Stimulated activated CD8-positive, alpha-beta memory T cell treated with anti-CD3 and anti-CD28 coated beads, Interleukin-15, amount 100 ng/mL, for 1 hour (primary cell): ENCODE measurements at places on chromosomes 11 and 22.

DNA sequence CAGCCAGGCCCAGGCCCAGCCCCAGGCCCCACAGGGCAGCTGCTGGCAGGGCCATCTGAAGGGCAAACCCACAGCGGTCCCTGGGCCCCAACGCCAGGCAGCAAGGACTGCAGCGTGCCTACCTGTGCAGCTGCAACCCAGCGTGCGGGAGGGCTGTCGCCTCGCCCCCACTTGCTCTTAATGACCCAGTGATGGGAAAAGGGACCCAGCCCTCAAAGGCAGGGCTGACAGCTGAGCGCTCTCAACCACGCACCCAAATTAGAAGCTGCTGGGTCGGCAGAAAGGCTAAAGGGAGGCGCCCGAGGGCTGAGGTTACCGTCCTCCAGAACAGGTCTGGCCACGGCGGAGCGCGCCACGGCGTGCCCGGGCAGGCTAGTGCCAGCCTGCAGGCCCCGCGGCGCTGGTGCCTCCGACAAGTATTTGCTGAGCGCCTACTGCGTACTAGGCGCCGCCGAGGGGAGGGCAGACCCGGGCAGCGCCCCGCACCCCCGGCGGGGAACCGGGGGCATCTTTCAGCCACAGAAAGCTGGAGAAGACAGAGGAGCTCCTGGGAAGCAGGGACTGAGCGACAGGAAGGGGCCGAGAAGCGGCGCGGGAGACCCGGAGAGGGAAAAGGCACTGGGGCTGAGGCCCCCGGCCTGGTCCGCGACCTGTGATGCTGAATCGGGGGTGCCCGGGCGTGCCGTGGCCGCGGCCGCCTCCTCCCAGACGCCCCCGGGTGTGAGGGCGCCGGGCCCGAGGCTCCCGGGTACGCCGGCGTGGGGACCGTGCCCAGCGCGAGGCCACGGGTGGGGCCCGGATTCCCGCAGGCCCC, 773 bp downstream of the HRAS start:
- no peak for DNase-seq

DNA sequence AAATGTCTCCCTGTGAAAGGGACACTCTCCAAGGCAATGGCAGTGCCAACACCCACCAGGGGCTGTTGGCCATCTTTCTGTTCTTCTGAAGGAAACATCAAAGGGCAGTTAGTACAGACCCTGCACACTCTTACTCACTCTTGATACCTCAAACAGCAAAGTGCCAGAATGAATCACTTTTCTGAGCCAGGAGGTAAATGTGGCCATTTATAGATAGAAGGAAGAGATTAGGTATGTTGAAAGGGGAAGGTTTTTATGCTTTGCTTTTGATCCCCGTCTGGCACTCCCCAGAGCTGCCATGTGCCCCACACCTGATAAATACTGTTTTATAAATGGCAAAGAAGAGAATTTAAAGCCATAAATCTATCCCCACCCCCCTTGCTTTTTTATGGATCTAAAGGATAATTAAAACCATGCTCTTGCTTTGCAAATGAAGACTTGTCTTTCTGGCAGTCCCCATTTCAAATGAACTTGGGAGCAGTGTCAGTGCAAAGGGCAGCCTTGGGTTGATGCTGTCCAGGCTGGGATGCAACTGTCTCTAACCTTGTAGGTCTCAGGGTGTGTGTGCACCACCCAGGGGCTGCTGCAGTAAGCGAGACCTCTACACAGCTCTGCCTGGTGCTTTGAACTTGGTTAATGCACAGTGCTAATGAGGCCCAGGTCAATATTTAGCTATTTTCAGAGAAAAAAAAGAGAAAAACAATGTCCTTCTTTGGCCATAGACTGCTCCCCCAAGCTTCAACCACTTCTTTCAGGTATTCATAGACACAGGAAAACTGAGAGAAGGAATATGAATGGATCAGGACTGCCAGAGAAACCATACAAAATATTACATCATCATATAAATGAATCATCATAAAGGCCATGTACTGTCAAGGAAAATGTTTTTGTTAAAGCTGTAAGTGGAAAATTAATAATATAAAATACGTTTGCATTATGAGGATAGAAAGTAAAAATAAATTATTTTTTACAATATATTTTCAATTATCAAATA, 207.5 kb downstream of the ETS1 start:
- peak; percentile 6 for DNase-seq

DNA sequence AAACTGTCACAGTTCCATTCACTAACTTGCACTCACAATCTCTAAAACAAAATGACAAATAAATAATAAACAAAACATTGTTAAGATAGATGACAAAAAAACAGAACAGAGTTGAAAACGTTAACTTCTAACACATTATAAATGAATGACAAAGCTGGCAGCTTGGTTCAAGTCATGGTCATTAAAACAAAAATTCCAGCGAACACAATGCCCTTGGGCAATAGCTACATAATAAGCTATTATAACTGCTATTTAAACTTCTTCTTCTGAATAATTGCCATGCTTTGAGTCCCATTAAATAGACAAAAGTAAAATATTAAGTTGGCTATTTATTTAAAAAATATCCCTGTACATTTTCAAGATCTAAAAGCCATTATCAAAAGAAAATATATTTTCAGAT, 54.7 kb downstream of the PICALM start:
- no peak for DNase-seq

DNA sequence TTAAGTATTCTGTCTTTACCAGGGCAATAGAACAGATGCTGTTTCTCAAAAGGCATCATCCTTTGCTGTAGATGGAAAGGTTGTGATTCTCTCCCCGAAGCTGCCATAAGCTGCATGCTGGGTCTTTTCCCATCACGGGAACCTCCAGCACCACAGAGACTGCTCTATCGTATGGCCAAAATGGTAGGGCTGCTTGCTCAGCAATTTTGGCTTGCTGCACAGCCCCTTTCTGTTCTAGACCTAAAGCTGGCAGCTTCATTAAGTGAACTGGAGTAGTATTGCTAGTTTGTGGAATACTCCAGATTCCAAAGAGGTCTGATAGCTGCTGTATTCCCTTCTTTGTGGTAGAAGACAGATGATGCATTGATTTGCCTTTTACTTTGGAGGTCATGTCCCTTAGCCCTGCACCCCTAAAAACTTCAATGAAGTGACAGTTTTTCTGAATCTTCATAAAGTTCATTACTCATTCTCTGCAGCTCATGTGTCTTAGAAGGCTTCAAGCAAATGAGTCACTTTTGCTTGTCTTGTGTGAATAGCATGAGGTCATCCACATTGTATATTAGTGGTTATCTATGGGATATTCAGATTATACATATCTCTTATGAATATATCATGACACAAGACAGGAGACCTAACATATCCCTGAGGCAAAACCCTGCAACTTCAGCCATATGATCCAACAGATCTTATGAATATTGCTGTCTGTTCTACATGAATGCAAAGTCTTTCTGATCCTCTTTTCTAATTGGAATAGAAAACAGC, 245.3 kb downstream of the FAM76B start:
- no peak for DNase-seq

- no peak for DNase-seq
Observed at GRCh38 chr11:9651481-9651880, 12.4 kb upstream of the SWAP70 start.

DNA sequence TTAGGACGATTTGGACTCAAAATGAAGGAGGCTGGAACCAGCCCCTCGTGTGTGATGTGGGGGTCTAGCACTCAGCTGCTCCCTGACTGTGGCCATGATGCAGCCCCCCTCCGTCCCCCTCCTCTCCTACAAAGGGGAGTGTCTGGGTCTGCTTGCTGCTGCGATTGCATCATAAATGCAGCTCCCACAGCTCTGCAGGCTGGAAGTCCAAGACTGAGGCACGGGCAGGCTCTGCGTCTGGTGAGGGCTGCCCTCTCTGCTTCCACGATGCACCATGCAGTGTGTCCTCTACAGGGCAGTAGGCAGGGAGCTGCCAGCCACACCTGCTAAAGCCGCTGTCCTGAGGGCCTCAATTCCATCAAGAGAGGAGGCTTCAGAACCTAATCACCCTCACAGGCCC, 432.1 kb downstream of the BRD1 start:
- DNase-seq, result no peak

DNA sequence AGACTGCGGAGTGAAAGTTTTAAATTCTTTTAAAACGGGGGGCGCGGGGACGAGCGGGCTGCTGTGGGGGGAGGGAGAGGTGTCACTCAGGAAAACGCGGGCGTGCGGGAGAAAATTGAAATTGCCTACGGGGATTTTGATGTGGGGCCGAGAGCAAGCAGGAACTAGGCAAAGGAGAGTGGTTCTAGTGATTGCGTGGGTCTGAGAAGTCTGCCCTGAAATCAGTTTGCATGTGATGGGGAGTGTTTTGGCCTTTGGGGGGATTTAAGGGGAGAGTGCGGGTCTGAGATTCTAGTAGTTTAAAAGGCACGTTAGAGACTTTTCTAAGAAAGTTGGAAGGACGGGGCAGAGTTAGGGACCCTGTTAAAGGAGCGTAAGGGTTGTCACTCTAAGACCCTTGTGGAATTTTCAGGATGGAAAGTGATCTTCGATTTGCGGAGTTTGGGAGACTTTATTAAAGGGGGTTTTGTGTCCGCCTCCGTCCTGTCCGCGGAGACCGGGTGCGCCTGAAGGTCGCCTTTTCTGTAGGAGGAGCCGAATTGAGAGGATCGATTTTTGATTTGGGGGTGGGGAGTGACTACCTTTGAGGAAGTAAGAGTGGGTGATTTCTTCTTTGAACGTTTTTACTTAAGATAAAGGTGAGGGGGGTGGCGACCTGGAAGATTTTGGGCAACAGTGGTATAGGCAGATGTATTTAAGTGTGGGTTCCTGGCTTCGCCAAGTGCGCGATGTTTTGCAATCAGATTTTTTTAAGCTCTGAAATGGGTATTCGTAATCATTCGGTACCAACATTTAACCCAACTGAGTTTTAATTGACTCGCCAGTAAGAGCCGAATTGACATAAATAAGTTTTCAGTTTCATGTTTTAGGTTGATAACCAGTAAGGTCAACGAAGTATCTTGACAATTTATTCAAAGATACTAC, 1.1 kb downstream of the EED start:
- no peak for DNase-seq

- DNase-seq, result no peak
Observed at GRCh38 chr11:112811783-112812182, 149.4 kb upstream of the NCAM1 start.

- DNase-seq, result no peak
Observed at GRCh38 chr11:114738954-114739353, 60.6 kb downstream of the NXPE2 start.

- no peak for DNase-seq
Observed at GRCh38 chr22:45891471-45891995, 85.4 kb downstream of the WNT7B start.

DNA sequence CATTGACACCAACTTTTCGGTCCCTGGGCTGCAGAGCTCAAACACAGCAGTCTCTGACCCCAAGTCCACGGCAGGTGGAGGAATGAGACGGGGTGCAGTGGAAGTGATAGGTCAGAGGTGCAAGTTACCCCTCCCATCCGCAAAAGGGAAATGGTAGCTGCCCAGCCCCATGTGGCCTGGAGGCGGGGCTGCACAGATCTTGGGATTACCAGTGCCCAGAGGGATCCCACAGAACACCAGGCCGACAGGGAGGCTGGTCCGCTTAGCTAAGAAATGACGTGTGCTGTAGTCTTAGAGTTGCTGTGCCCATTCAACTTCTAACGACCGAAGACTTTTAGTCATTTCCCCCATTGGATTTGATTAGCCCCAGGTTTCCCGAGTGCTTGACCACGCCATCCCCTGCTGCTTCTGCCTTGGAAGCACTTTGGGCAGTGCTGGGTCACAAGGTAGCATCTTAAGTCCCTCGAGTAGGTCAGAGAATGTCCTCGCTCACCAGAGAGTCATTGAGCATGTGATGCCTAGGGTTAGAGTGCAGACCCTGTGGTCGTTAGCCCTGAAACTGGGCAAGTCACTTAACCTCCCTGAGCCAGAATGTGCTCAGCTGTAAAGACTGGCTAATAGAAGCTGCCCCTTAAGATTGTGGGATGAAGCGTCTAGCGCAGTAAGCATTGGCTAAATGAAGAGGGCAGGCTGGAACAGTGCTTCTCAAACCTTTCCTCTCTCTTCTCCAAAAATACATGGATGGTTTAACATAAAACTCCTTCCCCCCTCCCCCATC, 4.2 kb downstream of the PTGDR2 start:
- no peak for DNase-seq

GRCh38 chr11:68370211-68371111, 58.1 kb downstream of the LRP5 start:
- no peak for DNase-seq

DNA sequence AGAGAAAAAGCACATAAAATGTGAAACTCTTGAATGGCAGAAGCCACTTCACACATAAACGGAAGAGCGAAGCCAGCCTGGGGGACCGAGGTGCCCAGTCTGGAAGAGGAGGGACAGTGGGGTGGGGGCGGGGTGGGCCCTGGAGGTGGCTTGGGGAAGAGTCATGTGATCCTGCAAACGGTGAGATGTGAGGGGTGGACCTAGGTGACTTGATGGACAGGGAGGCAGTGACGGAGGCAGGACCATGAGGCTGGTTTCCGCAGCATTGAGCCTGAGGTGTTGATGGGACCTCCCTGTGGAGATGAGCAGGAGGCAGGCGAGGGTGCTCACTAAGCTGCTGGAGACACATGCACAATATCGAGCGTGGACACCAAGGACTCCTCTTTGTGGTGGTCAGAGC, 16.8 kb downstream of the ZDHHC24 start:
- no peak for DNase-seq

DNA sequence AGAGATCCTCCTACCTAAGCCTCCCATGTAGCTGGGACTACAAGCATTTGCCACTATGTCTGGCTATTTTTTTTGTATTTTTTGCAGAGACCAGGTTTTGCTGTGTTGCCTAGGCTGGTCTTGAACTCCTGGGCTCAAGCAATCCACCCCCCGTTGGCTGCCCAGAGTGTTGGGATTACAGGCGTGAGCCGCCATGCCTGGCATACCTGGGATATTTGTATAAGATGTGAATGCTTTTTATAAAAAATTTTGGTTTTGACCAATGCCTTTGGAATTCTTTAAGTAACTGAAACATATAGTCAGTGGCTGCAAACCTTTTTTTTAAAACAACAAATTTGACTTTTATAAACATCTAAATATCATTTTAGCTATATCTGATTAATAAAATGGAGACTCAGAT, 42.4 kb downstream of the ADAMTS8 start:
- no peak for DNase-seq

GRCh38 chr11:12276356-12276755, 101.0 kb upstream of the PARVA start:
- no peak for DNase-seq
